Activated T-cell treated with anti-CD3 and anti-CD28 coated beads, Interleukin-2, amount 50 U/mL, for 72 hours (primary cell): ENCODE measurements at places on chromosomes 16 and 17.

DNA sequence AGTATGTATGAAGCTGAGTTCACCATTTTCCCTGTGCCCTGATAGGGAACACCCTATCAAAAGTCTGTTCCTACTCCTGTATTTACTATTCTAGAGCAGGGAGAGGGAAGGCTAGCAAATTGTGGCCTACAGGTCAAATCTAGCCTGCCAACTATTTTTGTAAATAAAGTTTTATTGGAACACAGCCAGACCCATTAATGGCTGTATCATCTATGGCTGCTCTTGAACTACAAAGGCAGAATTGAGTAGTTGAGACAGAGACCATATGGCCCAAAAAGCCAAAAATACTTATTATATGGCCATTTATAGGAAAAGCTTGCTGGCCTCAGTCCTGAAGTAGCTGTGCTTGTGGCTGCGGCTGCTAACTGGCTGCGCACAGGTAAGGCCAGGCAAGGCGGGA lies 4.3 kb upstream of the ALDOC start:
- no peak for DNase-seq

GRCh38 chr16:82504836-82505235 lies 121.9 kb upstream of the CDH13 start:
- no peak for DNase-seq

GRCh38 chr17:5281814-5282641 lies at the start of gene RABEP1:
Gene RABEP1, plus strand, starts transcription at chr17:5282284. Its CDS starts 203 bp downstream, at chr17:5282487.
- peak; percentile 96 for DNase-seq

DNA sequence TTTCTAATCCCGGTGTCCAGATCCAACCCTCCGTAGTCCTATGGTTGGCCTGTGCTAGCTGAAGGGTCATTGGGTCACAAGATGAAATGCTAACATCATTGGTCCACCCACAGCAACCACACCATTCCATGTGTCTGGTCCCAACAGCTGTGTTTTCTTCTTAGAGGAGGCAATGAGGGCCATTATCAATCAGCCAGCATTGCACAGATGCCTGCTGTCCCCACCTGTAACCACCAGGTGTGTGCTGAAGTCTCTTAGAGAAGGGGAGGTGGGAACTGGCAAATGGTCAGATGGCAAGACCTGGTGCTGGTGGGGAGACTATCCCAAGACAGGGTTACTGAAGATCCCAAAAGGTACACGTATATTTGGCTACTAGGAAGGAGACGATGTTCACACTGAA lies 37.4 kb downstream of the HIC1 start:
- no peak for DNase-seq

DNA sequence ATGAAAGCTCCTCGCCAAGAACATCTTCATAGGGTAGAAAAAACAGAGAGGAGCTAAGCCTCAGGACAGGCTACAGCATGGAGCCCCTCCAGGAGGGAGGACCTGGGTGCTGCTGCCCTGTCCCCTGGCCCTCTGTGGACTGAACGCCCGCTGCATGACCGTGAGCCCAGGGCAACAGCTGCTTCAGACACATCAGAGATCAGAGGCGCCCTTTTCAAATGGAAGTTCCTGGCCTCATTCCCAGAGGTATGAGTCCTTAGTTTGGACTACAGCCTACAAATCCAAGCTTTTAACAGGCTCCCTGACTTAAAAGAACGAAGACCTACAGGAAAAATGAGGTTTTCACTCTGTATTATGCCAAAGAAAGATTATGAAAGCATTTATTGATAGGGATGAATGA lies 48.5 kb downstream of the ZNF18 start:
- no peak for DNase-seq

- DNase-seq, result no peak
These were observed 684 bp downstream of the SLX4 start for GRCh38 chr16:3610698-3611145.

- no peak for DNase-seq
These were observed 53.1 kb upstream of the ABCC11 start for GRCh38 chr16:48300391-48300856.

DNA sequence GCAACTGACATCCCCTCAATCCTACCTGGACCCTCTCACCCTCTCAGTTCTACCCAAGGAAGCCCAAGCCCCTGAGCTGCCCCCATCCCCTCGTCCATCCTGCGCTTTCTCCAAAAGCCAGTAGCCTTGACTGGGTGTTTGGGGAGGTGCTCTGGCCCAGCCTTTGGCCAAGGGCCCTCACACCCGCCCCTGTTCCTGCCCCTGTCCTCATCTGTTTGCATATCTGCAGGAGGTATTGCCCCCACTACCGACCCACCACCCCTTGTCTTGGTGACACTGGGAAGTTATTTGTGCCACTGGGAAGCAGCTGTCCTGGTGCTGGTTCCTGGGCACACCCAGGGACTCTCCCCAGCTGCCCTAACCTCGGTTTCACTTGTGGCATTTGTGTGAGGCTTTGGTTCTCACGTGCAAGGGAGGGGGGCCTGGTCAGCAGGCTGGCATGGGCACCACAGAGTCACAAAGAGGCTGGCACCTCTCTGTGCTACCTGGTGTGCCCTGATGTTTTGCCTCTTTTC lies 75.3 kb downstream of the MRC2 start:
- no peak for DNase-seq

- DNase-seq, result no peak
These were observed 27.7 kb downstream of the NECAB2 start for GRCh38 chr16:83995754-83996153.

DNA sequence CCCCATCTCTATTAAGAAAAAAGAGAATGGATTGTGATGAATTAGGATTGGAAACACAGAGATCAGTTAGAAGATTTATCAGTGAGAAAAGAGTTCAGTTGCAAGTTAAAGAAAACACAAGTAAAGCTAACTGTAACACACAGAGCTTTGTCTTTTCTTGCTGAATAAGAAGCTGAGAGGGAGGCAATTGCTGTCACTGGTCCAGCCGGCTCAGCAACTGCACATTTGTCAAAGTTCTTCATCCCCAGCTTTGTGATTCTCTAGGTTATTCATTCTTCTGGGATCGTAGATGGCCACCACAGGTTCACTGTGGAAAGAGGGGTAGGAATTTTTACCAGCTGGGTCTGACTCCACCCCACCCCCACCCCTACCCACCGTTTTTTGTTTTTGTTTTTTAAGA lies 615.7 kb downstream of the WWOX start:
- no peak for DNase-seq

DNA sequence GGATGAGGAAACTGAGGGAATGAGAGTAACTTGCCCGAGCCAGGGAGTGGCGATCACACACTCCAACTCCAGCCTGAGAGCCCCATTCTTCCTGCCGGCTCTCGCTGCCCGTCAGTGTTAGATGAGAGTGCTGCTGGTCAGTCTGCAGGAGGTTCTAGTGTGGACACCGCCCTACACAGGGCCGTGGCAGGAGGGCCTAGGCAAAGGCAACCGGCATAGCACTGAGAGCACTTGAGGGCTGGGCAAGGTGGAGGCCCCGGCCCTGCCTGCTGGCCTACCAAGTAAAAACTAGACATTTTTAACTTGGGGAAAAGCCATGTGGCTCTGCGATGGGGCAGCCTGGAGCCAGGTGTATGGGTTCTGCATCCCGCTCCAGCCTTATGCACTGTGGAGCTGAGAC lies 354.8 kb downstream of the SEC14L1 start:
- DNase-seq, result no peak

DNA sequence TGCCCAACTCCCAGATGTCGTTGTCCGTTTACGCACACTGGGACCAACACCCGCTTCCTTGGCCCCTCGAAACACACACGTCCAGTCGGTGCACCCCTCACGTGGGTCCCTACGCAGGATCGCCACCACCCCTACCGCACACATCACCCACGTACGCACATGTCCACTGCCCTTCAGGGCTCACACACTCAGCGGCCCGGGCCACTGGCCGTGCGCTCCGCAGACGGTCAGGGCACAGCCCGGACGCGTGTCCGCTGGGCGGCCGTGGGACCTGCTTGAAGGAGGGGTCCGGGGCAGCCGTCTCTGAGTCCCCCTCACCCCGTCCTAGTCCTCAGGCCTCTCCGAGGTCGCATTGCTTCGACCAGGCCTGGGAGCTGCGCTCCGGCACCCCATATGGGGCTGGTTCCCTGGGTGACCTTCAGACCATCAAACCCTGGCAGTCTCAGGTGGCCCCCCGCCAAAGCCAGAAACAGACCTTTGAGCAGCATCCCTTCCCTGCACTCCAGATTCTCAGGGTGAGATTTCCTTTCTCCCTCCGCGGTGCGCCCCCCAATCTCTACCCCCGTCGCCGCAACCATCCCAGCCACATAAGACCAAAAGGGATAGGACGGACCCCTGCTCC lies 914 bp upstream of the GPRC5B start:
- peak; percentile 9 for DNase-seq

DNA sequence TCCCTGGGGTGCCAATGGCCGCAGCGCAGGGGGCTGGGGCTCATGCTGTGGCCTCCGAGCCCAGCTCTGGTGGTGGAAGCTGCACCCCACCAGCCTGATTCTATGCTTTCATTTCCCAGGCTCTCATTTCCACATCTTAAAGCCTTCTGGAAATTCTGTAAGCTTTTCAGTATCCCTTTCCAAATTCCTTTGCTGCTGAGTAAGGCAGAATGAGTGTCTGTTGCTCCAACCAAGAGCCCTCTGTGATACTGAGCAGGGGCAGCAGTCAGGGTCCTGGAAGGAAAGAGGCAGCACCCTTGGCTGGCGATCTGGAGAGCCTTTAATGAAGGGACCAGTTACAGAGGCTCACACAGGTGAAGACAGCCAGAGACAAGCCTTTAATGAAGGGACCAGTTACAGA lies 79.5 kb upstream of the FOXF1 start:
- no peak for DNase-seq
